ENCODE measurements at places on chromosomes 3 and 15.

DNA sequence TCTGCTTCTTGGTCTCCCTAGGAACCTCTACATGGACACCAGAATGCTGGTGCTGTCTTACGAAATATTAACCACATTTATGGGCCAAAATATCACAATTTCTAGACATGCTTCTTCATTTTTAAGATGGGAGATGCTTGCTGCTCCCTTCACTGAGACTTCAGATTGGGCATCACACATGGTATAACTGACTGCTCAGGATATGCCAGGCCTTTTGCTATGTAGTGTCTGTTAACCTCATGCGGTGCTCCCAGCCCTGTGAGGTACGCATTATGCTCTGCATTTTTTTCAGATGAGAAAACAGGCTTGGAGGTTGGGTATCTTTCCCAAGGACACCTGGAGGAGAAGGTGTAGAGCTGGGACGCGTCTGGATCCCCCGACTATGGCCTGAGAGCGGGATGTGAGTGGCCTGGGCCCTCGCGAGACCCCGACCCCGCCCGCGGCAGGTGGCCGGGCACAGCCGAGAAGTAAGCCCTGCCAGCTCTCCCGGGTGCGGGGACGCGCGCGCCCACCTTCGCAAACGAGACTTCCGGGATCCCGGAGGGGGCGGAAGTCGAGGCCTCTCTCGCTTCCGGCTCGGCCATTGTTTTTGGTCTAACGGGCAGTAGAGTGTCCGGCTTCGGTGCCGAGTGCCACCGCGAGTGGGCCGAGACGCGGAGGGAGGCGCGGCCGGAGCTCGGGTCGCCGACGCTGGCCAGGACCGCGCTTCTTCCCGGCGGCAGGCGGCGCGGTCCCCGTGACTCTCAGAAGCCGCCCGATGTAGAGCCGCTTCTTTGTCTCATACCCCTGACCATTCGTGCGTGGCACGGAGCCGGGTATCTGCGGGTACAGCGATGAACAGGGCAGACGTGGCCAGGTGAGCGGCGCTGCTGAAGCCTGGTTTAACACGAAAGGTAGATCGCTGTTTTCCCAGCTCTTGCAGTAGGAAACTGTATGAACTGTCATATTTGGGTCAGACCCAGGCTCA, at the start of gene ZKSCAN7:
ZKSCAN7 (plus strand) TSS at position 568 of the 967 bp plus-strand sequence. CDS start 1,855 bp downstream, outside the sequence.
- peak; percentile 64 for DNase-seq

GRCh38 chr3:124886168-124887056, 753 bp downstream of the ITGB5 start:
- DNase-seq, result peak; percentile 51

- DNase-seq, result no peak
These were observed 10.4 kb upstream of the PLAAT1 start for GRCh38 chr3:193230610-193231009.

GRCh38 chr15:99135194-99135593, 30.3 kb downstream of the SYNM start:
- peak; percentile 19 for DNase-seq

DNA sequence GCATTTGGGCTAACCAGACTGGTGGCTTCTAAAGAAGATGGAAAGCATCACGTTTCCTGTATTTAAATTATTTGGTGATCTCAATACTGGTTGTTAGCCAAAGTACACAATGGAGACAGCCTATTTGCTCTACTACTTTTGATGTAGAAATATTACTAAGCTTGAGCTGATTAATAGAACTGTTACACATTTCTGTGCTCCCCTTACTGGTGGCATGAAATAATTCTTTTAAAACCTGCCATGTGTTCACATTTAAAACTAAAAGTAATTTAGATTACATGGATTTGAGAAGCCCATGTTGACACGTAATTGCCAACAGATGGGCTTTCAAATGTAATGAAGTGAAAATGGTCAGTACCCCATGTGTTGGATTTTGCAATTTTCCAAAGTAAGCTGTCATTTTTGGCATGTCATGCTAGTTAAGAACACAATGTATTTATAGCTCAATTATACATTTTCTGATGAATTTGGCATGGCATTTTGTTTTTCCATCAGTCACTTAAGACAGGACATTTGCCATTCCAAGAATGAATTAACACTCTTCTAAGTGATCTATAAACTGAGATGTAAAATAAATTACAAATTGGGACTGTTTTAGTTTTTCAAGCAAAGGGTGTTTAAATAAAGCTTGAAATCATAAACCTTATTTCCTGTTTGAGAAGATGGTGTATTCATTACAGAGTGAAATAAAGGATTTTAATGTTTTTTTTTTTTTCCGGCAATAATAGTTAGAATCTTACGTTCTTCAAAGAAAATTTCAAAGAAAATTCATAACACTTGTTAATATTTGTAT, 10.8 kb upstream of the RARRES1 start:
- peak; percentile 62 for DNase-seq

DNA sequence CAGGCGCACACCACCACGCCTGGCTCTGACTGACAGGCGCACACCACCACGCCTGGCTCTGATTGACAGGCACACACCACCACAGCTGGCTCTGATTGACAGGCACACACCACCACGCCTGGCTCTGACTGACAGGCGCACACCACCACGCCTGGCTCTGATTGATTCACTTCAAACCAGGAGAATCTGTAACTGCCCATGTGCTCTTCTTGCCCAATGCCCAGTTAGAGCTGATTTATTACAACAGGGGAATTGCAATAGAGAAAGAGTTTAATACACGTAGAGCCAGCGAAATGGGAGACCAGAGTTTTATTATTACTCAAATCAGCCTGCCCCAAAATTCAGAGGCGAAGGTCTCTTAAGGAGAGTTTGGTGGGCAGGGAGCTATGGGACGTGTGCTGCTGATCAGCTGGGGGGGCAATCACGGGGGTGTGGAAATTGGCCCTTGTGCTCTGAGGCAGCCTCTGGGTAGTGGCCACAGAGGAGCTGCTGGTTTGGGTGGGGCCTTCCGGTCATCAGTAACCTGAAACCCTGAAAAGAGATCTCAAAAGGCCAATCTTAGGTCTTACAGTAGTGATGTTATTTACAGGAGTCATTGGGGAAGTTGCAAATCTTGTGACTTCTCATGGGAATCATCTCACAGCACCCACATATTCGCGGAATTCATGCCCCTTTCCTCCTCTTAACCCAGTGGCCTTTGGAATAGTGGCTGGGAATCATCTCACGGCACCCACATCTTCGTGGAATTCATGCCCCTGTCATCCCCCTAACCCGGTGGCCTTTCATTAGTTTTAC, 63.8 kb upstream of the TFRC start:
- DNase-seq, result no peak

DNA sequence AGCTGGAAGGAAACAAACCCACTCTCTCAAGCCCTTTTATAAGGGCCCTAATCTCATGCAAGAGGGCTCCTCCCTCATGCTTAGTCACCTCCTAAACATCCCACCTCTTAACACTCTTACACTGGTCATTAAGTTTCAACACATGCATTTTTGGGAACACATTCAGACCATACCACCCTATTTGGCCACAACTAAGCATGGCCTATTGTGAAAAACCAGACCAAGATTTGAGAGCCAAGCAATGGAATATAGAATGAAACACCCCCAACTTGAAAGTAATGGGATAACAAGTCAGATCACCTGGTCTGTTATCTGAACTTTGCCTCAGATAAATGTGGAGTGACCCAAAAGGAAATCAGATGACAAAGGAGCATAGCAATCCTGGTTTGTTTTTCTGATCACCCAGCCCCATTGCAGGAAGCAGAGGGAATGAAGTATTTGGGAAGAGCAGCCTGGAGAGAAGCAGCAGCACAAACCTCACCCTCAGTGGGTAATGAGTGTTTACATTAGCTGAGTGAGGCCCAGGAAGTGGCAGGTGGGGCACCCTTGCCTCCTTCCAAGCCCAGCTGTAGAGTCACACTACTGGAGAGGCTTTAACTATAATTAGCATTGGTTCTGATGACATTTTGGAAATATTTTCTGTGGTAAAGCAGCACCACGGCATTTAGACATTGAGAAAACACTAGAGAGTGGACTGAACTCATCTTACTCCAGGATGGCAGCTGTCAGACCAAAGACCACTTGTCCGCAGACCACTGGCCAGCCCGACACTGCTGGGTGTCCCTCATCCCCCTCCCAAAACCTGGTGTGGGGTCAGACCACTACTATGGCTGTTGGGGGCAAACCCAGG, 48.8 kb upstream of the PRTG start:
- peak; percentile 69 for DNase-seq

DNA sequence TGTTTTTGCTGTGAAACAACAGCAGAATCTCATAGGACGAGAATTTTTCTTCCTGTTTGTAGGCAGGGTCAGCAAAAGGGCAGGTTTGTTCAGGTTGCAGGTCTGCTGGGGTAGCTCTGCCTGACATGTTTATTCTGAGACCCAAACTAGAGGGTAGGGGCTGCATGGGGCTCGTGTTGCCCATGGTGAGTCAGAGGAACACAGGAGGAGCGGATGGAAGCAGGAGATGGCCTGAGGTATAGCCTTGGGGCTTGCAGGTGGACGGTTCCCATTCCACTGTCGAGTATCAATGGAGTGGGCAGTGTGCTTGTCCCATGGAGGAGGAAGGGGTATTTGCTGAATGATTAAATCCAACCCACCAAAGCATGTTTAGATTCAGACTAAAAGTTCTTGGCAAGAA, 138.9 kb downstream of the APBA2 start:
- DNase-seq, result no peak

DNA sequence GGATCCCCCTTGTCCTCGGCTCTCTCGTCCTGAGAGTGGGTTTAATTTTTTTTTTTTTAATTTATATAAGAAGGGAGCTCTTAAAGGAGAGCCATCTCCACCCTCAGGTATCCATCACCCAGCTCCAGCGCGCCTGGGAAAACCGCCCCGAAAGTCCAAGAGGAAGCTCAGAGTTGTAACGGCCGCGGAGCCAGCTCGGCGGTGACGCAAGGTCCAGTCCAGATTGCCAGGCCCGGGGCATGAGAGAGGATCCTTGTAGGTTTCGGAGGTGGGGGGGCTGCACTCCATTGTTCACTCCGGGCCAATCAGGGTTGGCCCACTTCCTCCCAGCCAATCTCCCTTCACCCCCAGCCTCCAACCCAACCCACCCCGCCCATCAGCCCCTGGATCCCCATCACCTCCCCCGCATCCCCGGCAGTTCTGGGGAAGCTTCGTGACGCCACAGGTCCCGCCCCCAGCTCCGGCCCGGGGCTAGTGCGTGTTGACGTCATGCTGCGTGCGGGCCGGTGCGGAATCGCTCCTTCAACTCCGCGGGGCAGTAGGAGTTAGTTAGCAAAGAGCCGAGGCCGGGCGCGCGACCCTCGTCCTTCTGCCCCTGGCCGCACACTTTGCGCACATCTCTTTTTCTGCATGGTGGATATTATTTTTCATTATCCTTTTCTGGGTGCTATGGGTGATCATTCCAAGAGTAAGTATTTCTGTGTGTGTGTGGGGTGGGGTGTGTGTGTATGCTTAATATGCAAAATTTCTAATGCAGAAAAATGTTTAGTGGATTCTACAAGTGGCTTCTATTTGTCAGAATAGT, at the start of gene ISL2:
ISL2 (plus strand) TSS at position 520 of the 805 bp plus-strand sequence; CDS start at position 631, 111 bp downstream.
- peak; percentile 92 for DNase-seq

DNA sequence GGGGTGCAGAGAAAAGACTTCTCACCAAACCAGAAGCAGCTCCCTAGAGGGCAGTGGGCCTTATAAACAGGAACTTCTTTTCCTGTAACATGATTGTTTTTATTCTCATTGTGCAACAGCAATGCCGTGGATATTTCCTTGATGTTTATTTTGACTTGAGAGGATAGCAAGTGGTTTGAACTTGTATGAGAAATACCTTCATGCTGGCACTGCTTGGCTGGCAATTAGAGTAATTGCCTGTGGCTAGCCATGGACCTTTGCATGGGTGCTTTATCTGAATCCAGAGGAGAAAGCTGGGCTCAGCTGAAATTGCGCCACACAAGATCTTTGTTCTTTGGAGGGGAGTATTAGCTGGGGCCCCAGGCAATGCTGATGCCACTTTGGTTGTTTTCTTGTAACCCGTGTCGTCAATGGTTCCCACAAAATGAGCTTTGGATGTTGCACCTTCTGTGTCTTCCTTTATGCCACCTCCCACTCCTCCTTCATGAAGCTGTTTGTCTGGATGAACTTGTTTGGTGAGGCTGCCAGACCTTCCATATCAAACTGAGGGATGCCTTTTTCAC, 37.9 kb downstream of the CMTM8 start:
- DNase-seq, result no peak

- DNase-seq, result no peak
These were observed 28.0 kb upstream of the PLA2G4E start for GRCh38 chr15:42048821-42049200.

- no peak for DNase-seq
These were observed 78.5 kb upstream of the ROBO1 start for GRCh38 chr3:79846148-79846933.

DNA sequence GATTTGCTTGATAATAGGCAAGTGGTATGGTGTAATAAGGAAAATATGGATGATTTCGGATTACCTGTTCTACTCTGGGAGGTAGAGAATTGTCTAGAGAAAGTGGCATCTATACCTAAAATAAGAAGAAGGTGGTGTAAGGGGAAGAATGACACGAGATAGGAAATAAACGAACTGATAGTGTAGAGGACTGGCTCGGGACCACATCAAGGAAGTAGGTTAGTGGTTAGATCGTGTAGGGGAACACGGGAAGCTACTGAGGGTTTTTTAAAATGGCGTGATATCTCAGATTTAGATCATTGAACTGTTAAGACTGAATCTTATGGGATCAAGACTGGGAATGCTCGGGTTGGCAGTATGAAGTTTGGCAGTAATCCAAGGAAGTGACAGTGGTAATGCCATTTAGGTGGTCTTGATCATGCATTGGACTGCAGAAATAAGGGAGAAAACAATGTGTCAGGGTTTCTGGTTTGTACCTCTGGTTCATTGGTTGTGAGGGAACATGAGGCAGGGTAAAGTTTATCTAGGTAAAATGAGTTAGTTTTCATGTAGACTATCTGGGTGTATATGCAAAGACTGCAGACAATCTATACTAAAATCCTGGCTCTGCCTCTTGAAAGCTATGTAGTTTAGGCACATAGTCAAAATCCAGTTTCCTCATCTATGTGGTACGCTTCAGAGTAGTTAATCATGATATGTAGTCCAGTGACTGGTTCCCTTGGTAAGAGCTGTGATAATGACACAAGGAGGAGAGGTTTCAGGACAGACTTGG, 7.4 kb downstream of the RPL14 start:
- DNase-seq, result no peak

- no peak for DNase-seq
These were observed 556.5 kb upstream of the KCNMB2 start for GRCh38 chr3:177979703-177980102.

DNA sequence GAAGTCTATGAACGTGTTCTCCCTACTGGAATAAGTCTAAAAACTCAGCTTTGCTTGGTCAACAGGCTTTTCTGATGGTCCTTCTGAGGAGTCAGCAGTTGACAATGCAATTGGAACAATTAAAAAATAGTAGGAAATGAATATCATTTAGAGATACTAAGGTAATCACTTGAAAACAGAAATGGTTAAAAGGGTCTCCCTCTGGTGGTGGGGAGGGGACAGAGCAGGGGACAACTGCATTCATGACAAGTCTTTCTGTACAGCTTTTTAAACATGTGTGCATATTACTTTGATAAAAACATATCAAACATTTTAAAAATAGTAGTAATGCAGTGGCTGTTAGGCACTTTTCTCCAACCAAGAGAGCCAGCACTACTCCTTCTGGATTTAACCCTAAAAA, 119.9 kb upstream of the FHIT start:
- peak; percentile 13 for DNase-seq

- no peak for DNase-seq
These were observed 33.0 kb downstream of the PAQR9 start for GRCh38 chr3:142930463-142930862.

All from fibroblast of skin of scalp (primary cell).